Cardiac septum (tissue), 1 donor: ENCODE measurements at places on chromosomes 5 and 9.

GRCh38 chr5:91026466-91026865, 356.7 kb downstream of the ARRDC3 start:
- DNase-seq, result no peak

- no peak for DNase-seq
Observed at GRCh38 chr9:20598367-20598766, 23.9 kb downstream of the MLLT3 start.

GRCh38 chr5:71740015-71740753, 21.1 kb downstream of the CARTPT start:
- no peak for DNase-seq

- DNase-seq, result no peak
Observed at GRCh38 chr5:107560377-107560776, 110.4 kb downstream of the EFNA5 start.

GRCh38 chr5:87020099-87020934, 247.4 kb upstream of the RASA1 start:
- no peak for DNase-seq

DNA sequence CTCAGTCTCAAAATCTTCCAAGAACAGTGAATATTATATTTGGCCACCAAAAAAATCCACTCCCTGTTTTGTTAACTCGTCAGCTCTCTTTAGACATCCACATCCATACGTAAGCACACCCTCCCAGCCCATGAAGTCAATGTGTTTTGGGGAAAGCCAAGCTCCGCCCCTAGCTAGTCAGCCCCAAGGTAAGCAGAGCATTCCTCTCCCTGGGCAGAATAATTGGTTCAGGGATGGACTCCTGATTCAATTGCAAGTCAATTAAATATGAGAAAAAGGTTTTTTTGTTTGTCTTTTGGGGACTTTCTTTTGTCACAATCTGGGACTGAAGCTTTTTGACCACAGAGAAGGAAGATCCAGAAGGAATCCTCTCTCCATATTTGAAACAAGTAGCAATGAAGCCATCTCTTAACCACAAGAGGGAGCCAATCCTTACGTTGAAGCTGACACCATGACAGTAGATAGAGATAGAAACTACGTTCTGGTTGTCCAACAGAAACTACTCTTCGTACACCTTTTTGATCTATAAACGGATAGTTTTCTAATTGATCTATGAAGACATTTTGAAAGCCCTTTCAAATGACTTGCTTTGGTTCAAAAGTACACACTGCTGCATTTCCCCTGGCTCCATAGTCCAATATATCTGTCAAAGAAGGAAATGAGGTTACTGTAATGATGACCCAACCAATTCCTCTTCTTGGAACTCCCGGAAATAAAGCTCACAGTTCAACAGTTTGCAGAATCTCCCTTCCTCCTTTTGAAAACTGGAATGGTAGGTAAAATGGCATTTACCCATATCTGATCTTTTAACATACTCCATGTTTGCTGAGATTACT, 166.4 kb downstream of the TLE1 start:
- DNase-seq, result no peak
